Urinary bladder (tissue), 4 donors: ENCODE measurements at places on chromosomes 4 and X.

GRCh38 chr4:180333162-180333561 is 1910.0 kb upstream of the TENM3 start:
- DNase-seq = no peak

DNA sequence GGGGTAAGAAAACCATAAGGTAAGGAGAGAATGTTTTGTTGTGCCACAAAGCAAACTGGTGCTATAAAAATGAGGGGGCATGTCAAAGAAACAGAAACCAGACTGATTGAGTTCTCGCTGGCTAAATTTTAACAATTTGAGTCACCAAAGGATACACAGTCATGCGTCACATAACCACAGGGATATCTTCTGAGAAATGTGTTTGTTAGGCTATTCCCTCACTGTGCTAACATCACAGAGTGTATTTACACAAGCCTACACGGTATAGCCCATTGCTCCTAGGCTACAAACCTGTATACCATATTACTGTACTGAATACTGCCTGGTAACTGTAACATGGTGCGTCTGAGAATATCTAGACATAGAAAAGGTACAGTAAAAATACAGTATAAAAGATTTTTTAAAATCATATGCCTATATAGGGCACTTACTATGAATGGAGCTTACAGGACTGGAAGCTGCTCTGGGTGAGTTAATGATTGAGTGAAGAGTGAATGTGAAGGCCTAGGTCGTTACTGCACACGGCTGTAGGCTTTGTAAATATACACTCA is 50.1 kb downstream of the FBXW7 start:
- DNase-seq = no peak

GRCh38 chr4:6150046-6150735 is 50.2 kb downstream of the JAKMIP1 start:
- DNase-seq = no peak

DNA sequence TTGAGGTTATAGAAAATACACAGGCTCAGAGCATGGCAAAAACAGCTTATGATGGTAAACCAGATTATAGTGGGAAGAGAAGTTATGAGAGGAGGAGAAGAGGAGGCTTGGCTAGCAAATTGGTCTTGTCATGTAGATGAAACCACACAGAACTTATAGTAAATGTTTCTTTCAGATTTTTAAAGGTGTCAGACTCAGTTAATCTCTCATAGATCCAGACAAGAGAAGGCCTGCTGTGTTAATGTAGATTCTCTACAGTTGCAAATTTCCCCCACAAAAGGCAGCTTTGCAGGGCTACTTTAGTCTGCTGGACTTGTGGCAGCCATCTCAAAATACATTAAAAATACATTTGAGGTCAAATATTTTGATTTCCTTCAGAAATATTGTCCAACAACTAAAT is 1731.7 kb downstream of the ARAP2 start:
- no peak for DNase-seq

GRCh38 chr4:148054275-148054674 is 322.4 kb downstream of the ARHGAP10 start:
- DNase-seq = no peak

DNA sequence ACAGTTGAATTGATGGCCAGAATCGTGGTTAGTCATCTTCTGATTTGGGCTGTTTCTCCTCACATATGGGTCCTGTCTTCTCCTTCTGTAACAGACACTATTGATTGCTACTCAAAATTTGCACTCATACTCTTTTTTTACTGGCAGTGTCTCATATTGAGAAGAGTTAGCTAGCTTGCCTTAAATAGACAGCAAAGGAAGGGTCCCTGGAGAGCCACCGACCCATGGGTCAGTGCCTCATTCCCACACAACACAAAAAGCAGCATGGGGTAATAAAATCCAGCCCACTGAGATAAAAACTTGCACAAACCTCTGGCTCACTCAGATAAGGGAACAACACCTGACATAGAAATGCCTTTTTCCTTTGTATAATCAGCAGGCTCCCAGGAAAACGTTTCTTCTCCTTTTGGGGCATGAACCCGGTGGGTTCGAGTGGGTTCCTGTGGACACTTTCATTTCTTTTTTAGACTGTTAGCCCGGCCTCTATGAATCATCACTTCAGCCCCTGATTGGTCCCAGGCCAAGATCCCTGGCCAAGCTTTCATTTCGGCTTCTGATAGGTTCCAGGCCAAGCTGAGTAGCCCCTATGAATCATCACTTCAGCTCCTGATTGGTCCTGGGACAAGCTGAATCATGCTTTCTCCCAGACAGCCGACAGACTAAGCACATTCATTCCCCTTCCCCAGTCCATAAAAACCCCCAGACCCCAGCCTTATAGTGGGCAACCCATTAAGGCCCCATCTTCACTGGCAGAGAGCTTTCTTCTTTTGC is 408.1 kb downstream of the DCAF12L2 start:
- no peak for DNase-seq

- no peak for DNase-seq
These were observed 42.4 kb upstream of the ARHGEF6 start for GRCh38 chrX:136823175-136823574.

DNA sequence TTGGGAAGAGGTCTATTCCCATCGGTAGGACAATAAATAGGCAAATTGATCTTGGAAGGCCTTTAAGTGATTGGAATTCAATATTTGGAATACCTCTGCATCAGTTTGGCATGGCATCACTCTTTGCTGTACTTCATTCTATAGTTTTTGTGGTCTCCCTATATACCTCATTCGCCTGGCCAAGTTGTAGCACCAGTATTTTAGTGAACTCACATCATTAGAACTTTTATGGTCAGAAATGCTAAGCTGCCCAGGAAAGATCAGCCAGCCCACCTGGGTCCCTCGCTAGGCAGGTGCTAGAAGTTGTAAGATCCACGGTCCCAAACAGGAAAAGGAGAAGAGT is 40.3 kb downstream of the ZCCHC13 start:
- no peak for DNase-seq
